ENCODE measurements at places on chromosomes 16 and 17.

DNA sequence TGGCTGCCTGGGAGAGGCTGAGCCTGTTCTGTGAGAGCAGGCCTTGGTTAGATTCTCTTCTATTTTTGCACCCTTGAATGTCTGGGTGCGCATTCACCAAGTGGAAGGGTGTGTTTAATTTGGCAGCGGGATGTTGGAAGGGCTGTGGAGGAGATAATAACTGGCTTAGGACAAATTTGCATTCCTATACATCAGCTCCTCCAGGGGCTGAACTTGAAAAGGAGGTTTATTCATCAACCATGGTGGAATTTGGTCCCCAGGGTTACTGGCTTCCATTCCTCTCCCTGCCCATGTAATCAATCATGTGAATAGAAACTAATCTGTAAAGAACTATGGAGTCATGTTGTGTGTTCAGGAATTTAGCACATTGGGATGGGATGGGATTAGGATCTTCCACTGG lies 100.2 kb upstream of the FOXF1 start:
- peaks cover 2% of the 10 kb centered on the region for H3K27me3 ChIP-seq
- H3K4me3 ChIP-seq, result no peak overlapping the region
- H3K27ac ChIP-seq, result no peak overlapping the region
- no peak for DNase-seq

DNA sequence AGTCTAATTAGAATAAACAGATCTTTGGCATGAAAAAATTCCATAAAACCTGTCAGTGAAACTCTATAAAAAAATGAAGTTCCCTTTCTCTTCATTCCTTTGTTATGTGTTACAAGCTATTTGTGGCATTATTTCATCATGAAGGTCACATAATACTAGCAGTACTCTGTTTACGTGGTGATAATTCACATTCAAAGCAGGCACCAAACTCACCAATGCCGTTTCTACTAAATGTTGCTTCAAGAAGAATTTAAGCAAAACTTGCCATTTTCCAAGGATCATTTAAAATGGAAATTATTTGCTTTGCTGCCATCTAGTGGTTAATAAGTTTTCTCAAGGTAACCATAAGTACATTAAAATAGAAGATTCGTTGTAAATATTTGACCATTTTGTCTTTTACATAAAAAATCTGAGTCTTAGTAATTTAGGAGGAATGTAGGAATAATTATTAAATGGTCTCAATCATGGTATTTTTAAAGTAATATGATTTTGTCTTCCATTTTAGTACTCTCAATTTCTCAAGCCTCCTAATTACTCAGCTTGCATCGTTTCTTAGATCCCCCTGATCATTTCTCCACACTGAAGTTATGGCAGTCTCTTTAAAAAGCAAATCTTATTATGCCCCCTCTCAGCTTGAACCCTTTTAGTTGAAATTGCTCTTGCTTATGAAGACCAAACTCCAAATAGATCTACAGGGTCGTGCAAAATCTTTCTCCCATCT lies 80.8 kb downstream of the OMG start:
- no peak overlapping the region for H3K27ac ChIP-seq
- DNase-seq, result no peak
- H3K4me1 ChIP-seq, result no peaks in the 10 kb centered on the region
- peaks cover 3% of the 10 kb centered on the region for H3K36me3 ChIP-seq
- H3K27me3 ChIP-seq, result no peaks in the 10 kb centered on the region

GRCh38 chr17:6356562-6356961 lies 78.4 kb downstream of the AIPL1 start:
- H3K27me3 ChIP-seq, result no peaks in the 10 kb centered on the region
- H3K27ac ChIP-seq, result no peak overlapping the region
- DNase-seq, result no peak
- no peaks in the 10 kb centered on the region for H3K36me3 ChIP-seq
- no peak overlapping the region for H3K4me3 ChIP-seq

DNA sequence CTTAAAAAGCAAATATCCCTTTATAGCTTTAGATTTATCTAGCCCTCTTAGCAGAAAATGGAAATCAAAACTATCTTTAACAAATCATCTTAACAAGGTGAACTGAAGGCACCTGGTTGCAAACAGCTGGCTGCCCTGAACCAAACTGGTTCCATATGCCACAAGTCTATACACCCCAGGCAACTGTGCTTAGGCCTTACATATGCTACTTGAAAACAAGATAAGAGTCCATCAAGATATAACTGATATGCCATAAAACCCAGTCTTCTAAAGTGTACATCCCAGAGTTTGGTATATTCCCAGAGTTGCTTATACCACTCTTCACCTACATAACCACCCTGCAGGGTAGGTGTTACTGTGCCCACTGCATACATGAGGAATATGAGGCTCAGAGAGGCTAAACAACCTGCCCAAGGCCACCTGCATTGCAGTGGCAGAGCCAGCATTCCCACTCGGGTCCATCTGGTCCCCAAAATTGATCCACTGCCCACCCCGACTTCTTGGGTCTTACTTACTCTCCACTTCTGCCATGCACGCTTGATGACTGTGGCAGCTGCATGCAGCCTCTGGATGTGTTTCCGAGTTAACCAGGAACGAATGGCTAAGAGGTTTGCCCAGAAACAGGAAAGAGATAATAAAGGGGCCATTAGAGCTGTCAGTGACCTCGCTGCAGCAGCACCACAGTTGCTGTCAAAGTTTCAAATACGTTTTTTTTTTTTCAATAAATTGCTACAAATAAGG lies 12.2 kb downstream of the ZNHIT3 start:
- H3K27ac ChIP-seq, result no peak overlapping the region
- no peak overlapping the region for H3K4me3 ChIP-seq
- peaks cover 52% of the 10 kb centered on the region for H3K36me3 ChIP-seq
- H3K27me3 ChIP-seq, result no peaks in the 10 kb centered on the region

GRCh38 chr16:30651124-30652004 lies 604 bp downstream of the PRR14 start:
- peak; percentile 92 for DNase-seq
- peaks cover 13% of the 10 kb centered on the region for H3K4me1 ChIP-seq
- no peaks in the 10 kb centered on the region for H3K27me3 ChIP-seq
- H3K4me3 ChIP-seq, result peak overlapping the region; percentile 90

DNA sequence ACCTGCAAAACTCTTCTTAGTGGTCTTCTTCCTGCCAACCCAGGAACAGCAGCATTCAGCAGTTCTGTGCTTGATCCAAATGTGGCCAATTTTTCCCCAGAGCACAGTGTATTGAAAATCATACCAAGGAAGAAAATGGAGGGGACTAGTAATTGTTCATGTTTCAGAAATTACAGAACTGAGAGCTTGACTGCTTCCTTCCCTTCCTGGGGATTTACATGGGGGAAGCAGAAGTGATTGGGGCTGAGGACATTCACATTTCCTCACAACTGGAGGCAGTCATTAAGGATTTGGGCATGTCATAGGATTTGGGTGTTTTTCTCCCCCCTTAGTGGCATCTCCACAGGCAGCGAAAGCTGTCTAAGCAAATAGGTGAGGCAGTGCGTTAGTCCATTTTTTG lies 19.7 kb downstream of the CIITA start:
- H3K36me3 ChIP-seq, result no peaks in the 10 kb centered on the region
- no peaks in the 10 kb centered on the region for H3K27me3 ChIP-seq
- H3K27ac ChIP-seq, result no peak overlapping the region
- no peak for DNase-seq

- peak overlapping the region; percentile 94 for H3K27ac ChIP-seq
- peak; percentile 45 for DNase-seq
- peaks cover 18% of the 10 kb centered on the region for H3K4me1 ChIP-seq
- no peaks in the 10 kb centered on the region for H3K27me3 ChIP-seq
Observed at GRCh38 chr17:40106760-40107521, 6.6 kb upstream of the NR1D1 start.

- H3K4me1 ChIP-seq, result no peaks in the 10 kb centered on the region
- peaks cover 56% of the 10 kb centered on the region for H3K27me3 ChIP-seq
- H3K36me3 ChIP-seq, result no peaks in the 10 kb centered on the region
- H3K27ac ChIP-seq, result no peak overlapping the region
- DNase-seq, result peak; percentile 36
- no peak overlapping the region for H3K4me3 ChIP-seq
Observed at GRCh38 chr17:48627623-48628521, 1.7 kb upstream of the HOXB9 start.

- H3K36me3 ChIP-seq, result no peaks in the 10 kb centered on the region
- no peaks in the 10 kb centered on the region for H3K4me1 ChIP-seq
- no peak overlapping the region for H3K27ac ChIP-seq
- DNase-seq, result no peak
- H3K27me3 ChIP-seq, result no peaks in the 10 kb centered on the region
- no peak overlapping the region for H3K4me3 ChIP-seq
Observed at GRCh38 chr17:45751466-45751865, 32.7 kb upstream of the CRHR1 start.

- H3K27me3 ChIP-seq, result peaks cover 5% of the 10 kb centered on the region
- no peaks in the 10 kb centered on the region for H3K4me1 ChIP-seq
- peak overlapping the region; percentile 76 for H3K4me3 ChIP-seq
- H3K27ac ChIP-seq, result no peak overlapping the region
Observed at GRCh38 chr17:6071528-6072065, 1.4 kb downstream of the WSCD1 start.

- DNase-seq, result no peak
- H3K36me3 ChIP-seq, result no peaks in the 10 kb centered on the region
- no peaks in the 10 kb centered on the region for H3K27me3 ChIP-seq
- no peak overlapping the region for H3K27ac ChIP-seq
- peaks cover 12% of the 10 kb centered on the region for H3K4me1 ChIP-seq
Observed at GRCh38 chr17:55067697-55068439, 99.3 kb downstream of the STXBP4 start.

- no peak overlapping the region for H3K27ac ChIP-seq
- no peak for DNase-seq
- no peaks in the 10 kb centered on the region for H3K4me1 ChIP-seq
- H3K36me3 ChIP-seq, result no peaks in the 10 kb centered on the region
- no peaks in the 10 kb centered on the region for H3K27me3 ChIP-seq
- H3K4me3 ChIP-seq, result no peak overlapping the region
Observed at GRCh38 chr16:8026450-8026849, 563.9 kb downstream of the TMEM114 start.

- no peaks in the 10 kb centered on the region for H3K4me1 ChIP-seq
- DNase-seq, result peak; percentile 41
- H3K27ac ChIP-seq, result no peak overlapping the region
- peaks cover 3% of the 10 kb centered on the region for H3K36me3 ChIP-seq
- H3K4me3 ChIP-seq, result peak overlapping the region; percentile 91
Observed at GRCh38 chr16:2155977-2156848, 631 bp downstream of the TRAF7 start.

- peak overlapping the region; percentile 43 for H3K27ac ChIP-seq
- H3K4me1 ChIP-seq, result no peaks in the 10 kb centered on the region
- H3K4me3 ChIP-seq, result no peak overlapping the region
- H3K36me3 ChIP-seq, result no peaks in the 10 kb centered on the region
- H3K27me3 ChIP-seq, result no peaks in the 10 kb centered on the region
- DNase-seq, result peak; percentile 58
Observed at GRCh38 chr17:228951-229708, 47.7 kb upstream of the DOC2B start.

DNA sequence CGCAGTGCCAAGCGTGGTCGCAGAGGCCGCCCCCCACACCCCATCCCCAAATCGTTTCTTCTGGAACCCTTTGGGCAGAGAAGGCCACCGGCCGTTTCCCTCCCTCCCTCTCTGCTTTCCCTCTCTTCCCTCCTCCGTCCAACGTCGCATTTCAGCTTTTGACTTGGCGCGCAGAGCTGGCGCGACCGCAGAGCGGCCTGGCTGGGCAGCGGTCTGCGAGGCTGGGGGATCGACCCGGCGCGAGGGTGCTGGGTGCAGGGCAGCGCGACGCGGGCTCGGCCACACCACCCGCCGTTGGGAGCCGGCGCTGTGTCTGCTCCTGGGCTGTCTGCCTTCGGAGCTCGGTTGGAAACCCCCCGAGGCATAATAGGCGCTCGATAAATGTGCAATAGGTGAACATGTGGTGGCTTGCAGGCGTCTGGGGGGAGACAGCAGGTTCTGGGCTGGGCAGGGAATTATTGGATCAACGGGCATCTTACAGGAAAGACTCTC lies 2.8 kb upstream of the NTN3 start:
- peaks cover 21% of the 10 kb centered on the region for H3K4me1 ChIP-seq
- no peak overlapping the region for H3K4me3 ChIP-seq
- DNase-seq, result peak; percentile 82
- H3K27me3 ChIP-seq, result no peaks in the 10 kb centered on the region
- H3K36me3 ChIP-seq, result no peaks in the 10 kb centered on the region
- H3K27ac ChIP-seq, result no peak overlapping the region

- H3K36me3 ChIP-seq, result peaks cover 7% of the 10 kb centered on the region
- no peak overlapping the region for H3K27ac ChIP-seq
- no peaks in the 10 kb centered on the region for H3K27me3 ChIP-seq
- no peaks in the 10 kb centered on the region for H3K4me1 ChIP-seq
Observed at GRCh38 chr16:11005611-11005975, 61.2 kb downstream of the CLEC16A start.

DNA sequence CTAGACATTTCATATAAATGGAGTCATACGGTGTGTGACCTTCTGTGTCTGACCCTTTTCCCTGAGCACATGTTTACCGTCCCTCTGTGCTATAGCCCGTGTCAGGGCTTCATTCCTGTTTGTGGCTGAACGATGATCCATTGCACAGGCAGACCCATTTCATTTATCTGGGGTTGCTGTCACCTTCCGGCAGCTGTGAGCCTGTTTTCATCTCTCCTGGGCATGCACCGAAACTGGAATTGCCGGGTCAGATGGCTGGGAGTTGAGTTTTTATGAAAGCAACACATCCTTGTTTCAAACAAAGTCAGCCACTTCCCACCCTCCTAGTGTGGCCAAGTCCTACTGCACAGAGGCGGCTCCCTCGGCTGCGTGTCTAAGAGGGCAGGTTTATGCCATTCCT lies 25.5 kb downstream of the BAIAP2 start:
- H3K36me3 ChIP-seq, result peaks cover 10% of the 10 kb centered on the region
- H3K27me3 ChIP-seq, result no peaks in the 10 kb centered on the region
- DNase-seq, result no peak
- no peak overlapping the region for H3K27ac ChIP-seq
- H3K4me1 ChIP-seq, result peaks cover 24% of the 10 kb centered on the region
- H3K4me3 ChIP-seq, result no peak overlapping the region

GRCh38 chr17:16381496-16381820 lies 567 bp downstream of the UBB start:
- peak overlapping the region; percentile 96 for H3K4me3 ChIP-seq
- no peaks in the 10 kb centered on the region for H3K27me3 ChIP-seq
- H3K36me3 ChIP-seq, result peaks cover 4% of the 10 kb centered on the region
- no peak for DNase-seq
- H3K27ac ChIP-seq, result peak overlapping the region; percentile 98

DNA sequence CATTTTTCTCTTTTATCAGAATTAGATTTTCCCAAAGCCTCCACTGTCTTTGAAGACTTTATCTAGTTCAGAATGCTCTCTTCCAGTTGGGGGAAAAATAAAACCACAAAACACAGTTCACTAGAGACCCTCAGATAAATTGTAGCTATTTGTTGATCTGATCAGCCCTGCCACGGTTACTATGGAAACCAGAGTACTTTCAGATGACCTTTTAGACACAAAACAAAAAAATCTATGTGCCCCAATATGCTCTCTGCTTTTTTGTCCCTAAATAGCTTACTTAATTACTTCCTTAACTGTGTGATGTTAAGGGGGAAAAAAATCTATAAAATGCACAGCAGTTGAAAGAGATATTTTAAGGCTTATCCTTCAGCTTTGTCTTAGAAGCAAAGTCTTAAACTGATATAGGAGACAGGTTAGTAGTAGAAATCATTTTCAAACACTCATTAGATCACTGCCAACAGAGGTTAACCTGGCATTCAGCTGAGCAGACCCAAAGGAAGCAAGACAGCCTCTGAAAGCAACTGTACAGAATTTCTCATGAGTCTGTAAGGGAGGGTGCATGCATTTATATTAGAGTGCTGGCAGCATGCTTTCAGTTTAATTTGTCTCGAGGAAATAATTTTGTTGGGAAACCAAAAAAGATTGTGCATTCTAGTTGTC lies 129.9 kb upstream of the CACNG5 start:
- no peak overlapping the region for H3K27ac ChIP-seq
- no peaks in the 10 kb centered on the region for H3K27me3 ChIP-seq
- no peaks in the 10 kb centered on the region for H3K4me1 ChIP-seq
- no peak for DNase-seq

GRCh38 chr16:82761858-82762257 lies 135.1 kb downstream of the CDH13 start:
- H3K4me3 ChIP-seq, result peak overlapping the region; percentile 23
- no peak for DNase-seq
- no peaks in the 10 kb centered on the region for H3K36me3 ChIP-seq
- H3K27ac ChIP-seq, result no peak overlapping the region

Measured in kidney (tissue), 22 donors.